ENCODE measurements at places on chromosomes 11 and 22. TPM values are rescaled to one million over a fixed set of nuclear protein-coding genes. Genes with fewer than 3 reads are reported as not detected.

MMP10 gene
- total RNA-seq, result 0.12 TPM

MAML2 gene
- total RNA-seq, result 31.2 TPM

OR2AG2 gene
- 0.12 TPM for total RNA-seq

ELF5 gene
- not detected for total RNA-seq

KRTAP5-11 gene
- not detected for total RNA-seq

SLC35E4 gene
- 10.2 TPM for total RNA-seq

WT1 gene
- not detected for total RNA-seq

PSMD13 gene
- 94.1 TPM for total RNA-seq

POLD4 gene
- 58.4 TPM for total RNA-seq

OR8D4 gene
- total RNA-seq, result not detected

CCND1 gene
- 332 TPM for total RNA-seq

BLID gene
- 5.1 TPM for total RNA-seq

PDGFB gene
- total RNA-seq, result 0.12 TPM

TIGD3 gene
- 0.12 TPM for total RNA-seq

SMIM35 gene
- total RNA-seq, result not detected

CCDC86 gene
- 13.8 TPM for total RNA-seq

OR5B21 gene
- not detected for total RNA-seq

RBMXL2 gene
- not detected for total RNA-seq

PTPMT1 gene
- 51.0 TPM for total RNA-seq

DRD2 gene
- not detected for total RNA-seq

MRGPRX3 gene
- total RNA-seq, result not detected

TESMIN gene
- total RNA-seq, result 0.24 TPM

TRPM5 gene
- total RNA-seq, result not detected

MAPK8IP1 gene
- 9.2 TPM for total RNA-seq

CENPM gene
- total RNA-seq, result 2.4 TPM
